ENCODE measurements at places on chromosomes 12 and 14.

DNA sequence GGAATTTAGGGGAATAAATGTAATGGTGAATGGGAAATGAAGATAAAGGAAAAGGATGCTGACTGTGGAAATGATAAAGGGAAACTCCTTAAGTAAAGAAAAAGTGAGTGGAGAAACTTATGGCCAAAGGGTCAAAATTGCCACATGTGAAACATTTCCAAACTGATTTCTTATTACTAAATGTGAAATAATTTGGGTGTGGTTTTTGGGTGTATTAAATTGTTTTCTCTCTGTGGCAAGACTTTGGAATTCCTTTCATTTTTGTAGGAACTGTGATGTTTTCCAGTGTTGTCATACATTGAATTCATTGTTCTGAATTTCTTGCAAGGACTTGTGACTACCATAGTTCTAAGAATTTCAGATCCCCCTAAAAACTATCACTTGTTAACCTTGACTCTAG, 1891.5 kb upstream of the SEL1L start:
- DNase-seq: no peak

DNA sequence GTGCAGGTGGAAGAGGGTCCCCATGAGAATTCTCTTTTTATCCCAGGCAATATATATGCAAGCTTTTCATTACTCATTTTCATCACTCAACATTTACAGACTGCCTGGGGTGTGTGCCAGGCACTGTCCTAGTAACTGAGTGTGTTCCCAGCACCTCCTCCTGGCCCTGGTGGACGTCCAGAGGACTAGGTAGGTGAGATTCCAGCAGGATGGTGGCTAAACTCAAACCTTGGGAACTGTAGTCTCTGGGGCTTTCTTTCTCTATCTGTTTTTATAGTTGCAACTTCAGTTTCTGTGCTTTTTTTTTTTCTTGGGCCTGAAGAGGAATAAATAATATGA, 63.8 kb downstream of the SUSD6 start:
- DNase-seq: no peak

DNA sequence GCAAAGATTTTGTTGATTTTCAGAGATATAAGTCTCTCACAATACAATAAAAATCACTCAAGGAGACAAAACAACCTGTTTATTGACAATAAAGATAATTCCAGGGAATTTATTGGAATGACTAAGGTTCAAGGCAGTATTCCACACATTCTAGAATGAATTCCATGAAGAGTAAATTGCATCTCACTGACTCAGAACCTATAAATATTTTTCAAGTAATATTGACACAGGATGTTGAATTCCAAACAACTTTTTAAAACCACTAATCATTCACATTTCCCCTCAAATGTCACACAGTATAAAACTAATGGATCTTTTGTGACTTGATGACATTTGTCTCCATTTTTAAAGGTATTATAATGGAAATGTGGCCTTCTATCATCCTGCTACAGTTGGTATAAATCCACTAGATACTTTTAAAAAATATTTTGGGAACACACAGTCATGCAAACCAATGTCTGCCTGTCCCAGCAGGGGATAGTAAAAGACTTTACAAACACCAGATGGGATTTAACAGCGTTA, 42.1 kb upstream of the LGR5 start:
- DNase-seq: no peak

- DNase-seq: no peak
Observed at GRCh38 chr12:52155048-52155868, 36.6 kb downstream of the KRT80 start.

GRCh38 chr12:114263056-114263805, 142.7 kb downstream of the TBX5 start:
- no peak for DNase-seq
